G401 (cell line): ENCODE measurements at places on chromosomes 3 and 15. TPM values are rescaled to one million over a fixed set of nuclear protein-coding genes. Genes with fewer than 3 reads are reported as not detected.

KIF23 gene
- total RNA-seq: 24.3 and 46.1 TPM in 2 replicates

GRCh38 chr3:54056521-54056920, 65.8 kb upstream of the CACNA2D3 start:
- DNase-seq: no peak

DNA sequence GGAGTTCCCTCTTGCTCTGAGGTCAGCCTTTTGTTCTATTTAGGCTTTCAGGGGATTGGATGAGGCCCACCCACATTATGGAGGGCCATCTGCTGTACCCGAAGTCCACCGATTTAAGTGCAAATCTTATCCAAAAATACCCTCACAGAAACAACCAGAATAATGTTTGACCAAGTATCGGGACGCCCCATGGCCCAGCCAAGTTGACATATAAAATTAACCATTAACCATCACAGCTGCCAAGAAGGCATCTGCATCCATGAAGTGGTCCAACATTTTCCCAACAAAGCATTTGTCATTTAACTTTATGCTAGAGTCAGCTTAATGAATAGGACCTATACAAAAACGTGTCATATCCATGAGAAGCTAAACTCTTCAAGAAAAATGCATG, 46.2 kb upstream of the TBC1D23 start:
- no peak for DNase-seq

GRCh38 chr3:122890077-122890719, 95.3 kb downstream of the SLC49A4 start:
- peak; percentile 29 for DNase-seq

DNA sequence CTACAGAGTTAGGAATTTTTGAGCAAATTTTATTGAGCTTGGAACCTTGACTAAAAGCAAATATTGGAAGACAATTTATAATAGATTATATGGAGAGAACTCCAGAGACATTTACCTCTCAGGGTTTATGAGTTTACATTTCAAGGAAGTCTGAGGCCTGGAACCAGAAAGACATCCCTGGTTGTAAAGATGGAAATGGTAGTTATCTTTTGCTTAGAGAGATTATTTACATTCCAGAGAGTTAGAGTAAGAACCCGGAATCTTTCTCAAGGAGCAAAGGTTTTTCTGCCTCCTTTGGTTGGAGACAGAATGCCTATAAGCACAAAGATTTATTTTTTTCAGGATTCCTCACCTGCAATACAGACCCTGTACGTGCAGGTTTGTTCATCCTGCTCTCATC, 458.1 kb downstream of the TBL1XR1 start:
- DNase-seq: no peak

C3orf70 gene
- total RNA-seq: 0.06 TPM in 1 of 2 replicates, not detected in the other

WDR93 gene
- total RNA-seq: 0.25 and 0.64 TPM in 2 replicates
